Transverse colon (tissue), 4 donors: ENCODE measurements at places on chromosomes 5 and 9.

- no peak for DNase-seq
Measured at GRCh38 chr5:32679218-32679617, 31.9 kb upstream of the NPR3 start.

- DNase-seq = no peak
Measured at GRCh38 chr9:135973277-135974219, 12.4 kb upstream of the UBAC1 start.

DNA sequence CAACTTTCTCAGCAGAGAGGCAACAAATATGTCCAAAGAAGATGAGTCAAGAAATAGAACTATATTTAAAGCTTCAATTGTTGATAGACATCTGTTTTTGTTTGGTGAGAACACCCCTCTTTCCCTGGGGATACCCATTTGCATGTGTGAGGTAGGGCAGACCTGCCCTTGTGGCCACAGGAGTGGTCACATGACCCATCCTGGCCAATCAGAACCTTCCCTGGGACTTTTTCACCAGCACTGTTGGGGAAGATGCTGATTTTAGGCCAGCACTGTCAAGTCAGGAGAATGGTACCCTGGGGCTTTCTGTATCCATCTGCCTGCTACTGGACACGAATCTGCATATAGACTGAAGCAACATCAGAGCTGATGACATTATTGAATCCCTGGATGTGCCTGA lies 211.2 kb downstream of the CDK5RAP2 start:
- DNase-seq = no peak

DNA sequence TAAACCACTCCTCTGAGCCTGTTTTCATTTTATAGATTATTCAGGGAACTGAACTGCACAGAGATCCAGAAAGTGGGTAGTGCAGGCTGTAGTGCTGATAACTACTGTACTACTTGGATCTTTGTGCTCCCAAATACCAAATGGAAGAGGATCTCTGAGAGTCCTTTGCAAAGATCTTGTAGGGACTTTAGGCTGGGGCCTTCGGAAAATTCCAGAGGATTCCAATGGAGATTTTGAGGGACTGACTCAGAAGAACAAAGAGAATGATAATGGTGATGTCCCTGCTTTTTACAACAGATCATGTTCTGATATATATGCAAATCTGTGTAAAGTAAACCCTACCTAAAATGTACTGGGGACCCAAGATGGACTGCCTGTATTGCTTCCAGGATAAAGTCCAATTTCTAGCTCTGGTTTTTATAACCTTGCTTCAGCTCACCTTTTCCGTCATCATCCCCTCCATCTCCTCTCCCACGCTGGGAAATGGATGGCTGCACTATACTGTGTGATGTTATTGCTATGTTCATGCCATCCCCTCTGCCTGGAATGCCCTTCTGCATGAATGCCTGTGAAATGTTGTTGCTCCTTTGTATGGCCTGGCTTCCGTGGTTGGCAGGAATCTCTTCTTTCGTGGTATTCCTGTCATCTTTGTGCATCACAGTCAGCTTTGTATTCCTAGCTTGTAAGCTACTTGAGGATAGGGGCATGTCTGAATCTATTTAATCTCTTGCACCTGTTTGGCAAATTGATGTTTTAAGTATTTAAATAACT lies 9.7 kb upstream of the PSMD5 start:
- no peak for DNase-seq

- DNase-seq = peak; percentile 46
Measured at GRCh38 chr9:93137362-93137761, 3.3 kb upstream of the NINJ1 start.

DNA sequence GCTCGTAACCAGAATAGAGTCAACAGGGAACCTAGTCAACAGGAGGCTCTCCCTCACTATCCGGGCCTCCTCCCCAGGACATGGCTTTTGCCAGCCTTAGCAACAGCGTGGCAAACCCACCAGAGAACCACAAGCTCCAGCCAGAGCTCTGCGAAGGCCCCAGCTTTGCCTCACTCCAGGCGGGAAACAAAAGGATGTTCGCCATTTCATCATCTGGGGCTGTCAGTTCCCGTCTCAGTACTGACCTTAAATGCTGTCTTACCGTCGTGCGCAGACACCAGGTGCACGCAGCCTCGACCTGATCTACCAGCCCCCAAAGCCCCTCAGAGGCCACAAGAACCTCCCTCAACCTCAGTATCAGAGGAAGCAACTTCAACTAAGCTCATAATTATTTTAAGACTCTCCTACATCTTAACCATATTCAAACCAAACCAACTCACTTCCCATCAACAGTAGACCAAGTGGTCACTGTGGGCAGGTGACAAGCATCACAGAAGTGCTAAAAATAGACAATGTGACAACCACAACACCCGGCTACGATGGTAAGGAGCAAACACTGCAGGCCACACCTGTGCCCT lies 71.4 kb downstream of the SEMA4D start:
- DNase-seq = peak; percentile 62

DNA sequence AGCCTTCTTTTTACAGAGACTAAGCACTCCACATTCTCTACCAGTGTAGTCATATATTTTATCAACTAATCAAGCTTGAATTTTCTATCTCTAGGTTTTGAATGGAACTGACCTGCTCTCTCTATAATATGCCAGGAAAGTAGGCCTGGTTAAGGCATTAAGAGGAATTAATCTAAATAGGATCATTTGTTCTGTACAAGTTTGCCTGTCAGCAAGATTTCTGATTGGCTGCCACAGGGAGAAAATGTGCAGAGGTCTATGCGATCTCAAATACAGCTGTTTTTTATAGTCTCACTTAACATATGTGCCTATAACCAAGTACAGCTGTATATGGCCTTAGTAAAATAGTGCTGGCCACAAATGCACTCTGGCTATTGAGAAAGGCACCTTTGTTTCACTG lies 418.8 kb downstream of the KDM4C start:
- no peak for DNase-seq

GRCh38 chr9:118961857-118962256 lies 407.4 kb downstream of the BRINP1 start:
- no peak for DNase-seq

GRCh38 chr5:131382407-131383395 lies 118.8 kb downstream of the CDC42SE2 start:
- no peak for DNase-seq

- DNase-seq = no peak
Measured at GRCh38 chr9:4704129-4704528, 24.8 kb downstream of the CDC37L1 start.

DNA sequence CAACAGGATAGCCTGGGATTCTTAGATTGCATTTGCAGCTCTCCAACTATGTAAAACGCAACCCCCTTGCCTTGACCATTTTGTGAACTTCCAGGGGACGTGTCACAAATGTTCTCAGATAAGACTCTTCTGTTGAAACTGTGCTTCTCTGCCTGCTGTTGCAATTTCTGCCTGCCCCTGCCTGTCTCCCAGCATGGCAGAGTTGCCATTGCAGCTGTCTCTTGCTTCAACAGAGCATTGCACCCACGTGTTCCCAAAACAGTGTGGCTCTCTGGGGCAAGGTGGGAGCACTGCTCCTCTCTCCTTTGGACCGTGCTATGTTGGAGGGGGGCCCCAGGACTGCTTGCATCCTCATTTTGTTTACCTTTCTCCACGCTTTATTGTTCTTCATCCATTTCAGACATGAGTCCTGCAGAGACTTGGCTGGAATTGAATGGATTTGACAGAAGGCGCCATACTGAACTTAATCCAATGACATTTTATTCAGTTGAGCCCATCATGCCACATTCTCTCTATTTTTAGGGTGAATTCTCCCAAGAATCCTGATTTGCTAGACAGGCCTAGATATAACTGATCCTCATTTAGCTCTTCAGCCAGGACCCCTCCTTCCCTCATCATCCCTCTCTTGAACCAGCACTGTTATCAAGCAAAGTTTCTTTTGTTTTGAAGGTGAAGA lies 90.7 kb downstream of the MAT2B start:
- DNase-seq = no peak

DNA sequence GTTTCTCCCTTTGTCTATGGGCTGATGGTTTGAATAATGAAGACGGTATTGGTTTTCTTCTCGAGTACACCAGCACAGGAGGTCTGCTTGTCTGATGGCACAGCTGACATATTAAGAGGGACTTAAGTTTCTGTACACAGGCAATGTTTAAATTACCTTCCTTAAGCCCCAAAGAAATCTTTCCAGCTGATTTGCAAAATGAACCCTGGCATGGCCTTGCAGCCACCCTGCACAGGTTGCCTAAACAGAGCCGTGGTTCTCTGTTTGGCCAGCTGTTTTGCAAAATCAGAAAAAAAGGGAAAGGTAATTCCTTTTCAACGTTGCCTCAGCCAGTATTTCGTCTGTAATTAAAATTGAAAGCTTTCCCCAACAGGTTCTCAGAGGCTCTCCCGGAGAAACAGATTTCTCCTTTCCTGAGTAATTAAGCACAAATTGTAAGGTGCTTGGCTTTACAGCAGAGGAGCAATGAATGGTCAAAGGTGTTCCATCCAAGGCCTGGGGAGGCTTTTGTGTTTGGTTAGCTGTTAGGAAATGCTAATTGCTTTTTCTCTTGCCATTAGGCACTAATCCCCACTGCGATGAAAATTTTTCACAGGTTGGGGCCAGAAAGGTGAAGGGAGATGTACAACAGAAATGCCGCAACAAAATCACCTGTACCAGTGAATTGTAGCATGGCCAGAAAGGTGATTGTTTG lies 138.9 kb downstream of the RASEF start:
- DNase-seq = no peak

DNA sequence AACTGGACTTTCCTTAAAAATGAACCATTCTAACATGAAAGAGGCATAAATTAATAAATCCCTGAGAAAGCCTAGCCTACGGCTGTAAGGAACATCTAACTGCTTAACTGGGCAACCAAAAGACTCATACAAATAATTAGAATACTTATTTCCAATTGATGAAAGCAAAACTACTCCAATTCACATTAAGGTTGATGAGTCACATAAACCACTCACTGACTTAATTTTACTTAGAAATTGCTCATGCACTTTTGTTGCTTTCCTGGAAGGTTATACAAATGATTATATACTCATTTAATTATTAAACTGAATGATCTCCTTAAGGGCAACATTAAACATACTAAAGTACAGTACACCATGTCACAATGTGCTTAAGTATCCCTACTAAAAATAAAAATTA lies 101.9 kb downstream of the NFIB start:
- DNase-seq = no peak
